ENCODE measurements at places on chromosomes 16 and 17.

- DNase-seq, result no peak
Observed at GRCh38 chr17:8287651-8288335, 677 bp upstream of the RANGRF start.

DNA sequence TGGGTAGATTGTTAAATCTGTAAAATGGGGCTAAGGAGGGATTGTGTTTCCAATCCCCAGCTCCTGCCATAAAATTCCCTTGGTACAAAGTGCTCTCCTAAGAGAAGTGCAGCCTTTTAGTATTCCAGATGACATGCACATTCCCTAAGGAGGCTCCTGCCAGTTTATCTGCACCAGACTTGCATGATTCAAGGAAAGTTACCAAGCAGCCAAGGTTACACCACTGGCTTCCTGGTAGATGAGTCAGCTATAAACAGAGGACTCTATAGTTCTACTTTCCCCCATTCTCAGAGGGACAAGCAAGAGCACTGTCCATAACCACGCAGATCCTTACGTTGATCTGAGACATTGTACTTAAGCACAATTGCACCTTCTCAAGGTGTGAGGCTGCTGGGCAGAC lies 1.9 kb downstream of the CALB2 start:
- DNase-seq, result no peak

- no peak for DNase-seq
Observed at GRCh38 chr16:10947211-10947787, 2.9 kb downstream of the CLEC16A start.

GRCh38 chr17:48719642-48720265 lies 2.6 kb downstream of the PRAC1 start:
- no peak for DNase-seq

DNA sequence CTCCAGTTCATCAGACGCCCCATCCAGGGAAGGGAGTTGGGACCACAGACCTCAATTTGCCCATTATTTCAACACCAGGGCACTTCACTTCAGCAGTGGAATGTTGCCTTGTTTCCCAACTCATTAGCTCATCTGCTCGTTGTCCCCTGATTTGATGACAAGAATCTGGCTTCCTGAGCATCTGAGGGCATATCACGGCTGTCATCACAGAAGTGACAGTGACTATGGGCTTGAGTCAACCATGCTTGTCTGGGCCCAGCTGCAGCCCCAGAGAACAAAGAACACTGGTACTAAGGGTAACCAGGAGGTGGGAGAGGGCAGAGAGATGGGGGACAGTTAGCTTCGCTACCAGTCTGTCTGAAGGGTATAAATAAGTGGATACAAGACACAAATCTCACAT lies 266.0 kb upstream of the SDK2 start:
- DNase-seq, result no peak

DNA sequence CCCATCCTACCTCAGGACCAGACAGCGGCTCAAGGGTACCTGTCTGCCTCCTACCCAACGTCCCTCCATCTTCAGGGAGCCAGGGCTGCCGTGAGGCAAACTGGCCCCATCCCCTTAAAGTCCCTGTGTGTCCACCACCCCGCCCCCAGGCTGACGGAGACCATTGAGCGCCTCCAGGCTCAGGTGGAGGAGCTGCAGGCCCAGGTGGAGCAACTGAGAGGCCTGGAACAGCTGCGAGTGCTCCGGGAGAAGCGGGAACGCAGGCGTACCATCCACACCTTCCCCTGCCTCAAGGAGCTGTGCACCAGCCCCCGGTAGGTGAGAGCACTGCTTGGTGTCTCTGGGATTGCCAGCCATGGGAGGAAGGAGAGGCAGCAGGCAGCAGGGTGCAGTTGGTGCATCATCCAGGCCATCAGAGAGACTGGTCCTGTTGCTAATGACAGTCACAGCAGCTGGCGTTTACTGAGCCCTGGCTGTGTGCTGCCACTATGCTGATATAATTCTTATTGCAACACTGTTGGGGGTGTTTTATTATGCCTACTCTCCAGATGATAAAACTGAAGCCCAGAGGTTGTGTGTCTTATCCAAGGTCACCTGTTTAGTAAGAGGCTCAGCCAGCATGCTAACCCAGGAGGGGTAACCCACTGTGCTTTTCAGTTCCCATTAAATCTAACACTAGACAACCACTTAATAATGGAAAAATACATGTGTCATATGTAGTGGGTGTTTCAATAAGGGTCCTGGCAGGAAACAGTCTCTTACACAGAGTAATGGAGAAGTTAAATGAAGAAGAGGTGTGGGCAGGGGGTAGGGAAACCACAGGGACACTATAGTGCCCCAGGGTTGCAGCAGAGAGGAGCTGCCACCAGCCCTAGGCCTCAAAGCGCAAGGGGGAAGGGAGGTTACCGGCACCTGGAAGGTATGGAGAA lies 10.3 kb upstream of the MRPL58 start:
- DNase-seq, result no peak

GRCh38 chr17:76079535-76079955 lies 563 bp downstream of the ZACN start:
- no peak for DNase-seq

- DNase-seq, result no peak
Observed at GRCh38 chr16:86471896-86472295, 38.4 kb upstream of the FOXF1 start.

GRCh38 chr16:88264641-88265285 lies 118.0 kb upstream of the ZNF469 start:
- DNase-seq, result peak; percentile 91

DNA sequence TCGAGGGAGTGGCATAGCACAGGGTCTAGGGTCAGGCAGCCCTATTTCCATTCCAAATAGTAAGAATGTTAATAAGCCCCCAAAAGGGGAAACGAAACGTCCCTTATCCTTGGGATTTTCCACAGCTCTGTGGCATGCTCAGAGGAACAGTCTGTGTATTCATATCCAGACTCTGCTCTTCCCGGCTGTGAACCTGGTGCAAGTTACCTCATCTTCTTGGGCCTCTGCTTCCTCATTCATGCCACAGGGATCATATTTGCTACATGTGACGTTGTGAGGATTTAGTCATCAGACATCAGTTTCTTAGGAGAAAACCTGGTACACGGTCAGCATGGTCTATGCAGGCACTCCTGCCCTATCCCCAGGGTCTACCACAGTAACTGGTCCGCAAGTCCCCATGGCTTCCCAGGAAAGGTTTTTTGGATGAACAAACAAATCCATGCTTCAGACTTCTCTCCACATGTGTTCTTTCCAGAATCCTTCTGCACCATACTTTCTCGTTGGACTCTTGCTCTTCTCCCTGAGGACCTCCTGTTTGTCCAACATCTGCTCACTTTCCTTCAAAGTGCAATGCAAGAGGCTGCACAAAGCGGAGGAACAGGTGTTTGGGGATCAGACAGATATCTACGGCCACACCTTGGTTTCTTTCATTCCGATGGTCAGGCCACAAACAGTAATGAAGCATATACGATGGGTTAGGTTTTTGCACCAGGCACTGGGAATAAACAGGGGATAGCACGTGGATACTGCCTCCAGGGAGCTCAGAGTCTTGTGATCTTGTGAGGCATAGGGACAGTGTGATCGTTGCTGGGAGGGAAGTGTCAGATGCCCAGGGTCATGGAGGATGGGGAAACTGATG lies 17.7 kb downstream of the GLP2R start:
- no peak for DNase-seq

DNA sequence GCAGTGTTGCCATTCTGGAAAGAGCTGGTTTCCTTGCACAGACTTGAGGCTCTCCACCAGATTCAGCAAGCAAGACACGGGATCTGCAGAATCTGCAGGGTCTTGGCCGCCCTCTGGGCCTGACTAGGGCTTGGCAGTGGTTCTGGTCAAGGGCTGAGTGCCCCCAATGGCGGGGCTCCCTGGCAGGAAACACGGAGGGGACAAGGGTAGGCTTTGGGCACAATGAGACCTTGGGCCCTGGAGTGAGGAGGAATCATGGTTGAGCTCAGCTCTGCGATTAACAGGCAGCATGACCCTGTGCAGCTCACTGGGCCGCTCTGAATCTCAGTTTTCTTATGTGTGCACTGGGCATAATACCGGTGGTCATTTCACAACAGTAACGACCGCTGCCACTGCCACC lies 249.9 kb downstream of the GSG1L start:
- DNase-seq, result no peak
